ENCODE measurements at places on chromosomes 1 and 21. TPM values are rescaled to one million over a fixed set of nuclear protein-coding genes. Genes with fewer than 3 reads are reported as not detected.

CDCA8 gene
- 61.7 TPM for total RNA-seq

HJV gene
- not detected for total RNA-seq

REN gene
- not detected for total RNA-seq

OPRD1 gene
- total RNA-seq: 0.02 TPM

SAMD11 gene
- total RNA-seq: not detected

ESRRG gene
- not detected for total RNA-seq

PM20D1 gene
- total RNA-seq: 0.34 TPM

LIN28A gene
- total RNA-seq: not detected

SIM2 gene
- 2.0 TPM for total RNA-seq

KLHDC9 gene
- 0.50 TPM for total RNA-seq

TDRD5 gene
- total RNA-seq: not detected
